ENCODE measurements at places on chromosomes 4 and X.

GRCh38 chr4:128665514-128665913 is 144.0 kb upstream of the JADE1 start:
- DNase-seq, result no peak

DNA sequence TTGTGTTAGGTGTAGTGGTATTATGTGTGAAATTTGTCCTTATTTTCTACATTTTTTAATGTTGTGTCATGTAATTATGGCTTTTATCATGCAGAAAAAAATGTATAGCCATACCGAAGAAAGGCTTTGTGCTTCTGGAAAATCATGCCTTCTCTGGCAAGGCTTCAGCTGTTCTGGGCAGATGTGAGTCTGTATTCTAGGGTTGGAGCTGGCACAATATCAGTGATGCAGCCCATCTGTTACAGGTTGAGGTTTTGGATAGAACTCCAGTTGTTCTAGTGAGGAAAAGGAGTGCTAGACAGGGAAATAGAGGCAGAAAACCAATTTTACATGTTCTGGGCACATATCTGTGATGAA is 44.8 kb upstream of the PRSS12 start:
- no peak for DNase-seq

- no peak for DNase-seq
These were observed 6.2 kb downstream of the CXCL1 start for GRCh38 chr4:73875401-73875800.

DNA sequence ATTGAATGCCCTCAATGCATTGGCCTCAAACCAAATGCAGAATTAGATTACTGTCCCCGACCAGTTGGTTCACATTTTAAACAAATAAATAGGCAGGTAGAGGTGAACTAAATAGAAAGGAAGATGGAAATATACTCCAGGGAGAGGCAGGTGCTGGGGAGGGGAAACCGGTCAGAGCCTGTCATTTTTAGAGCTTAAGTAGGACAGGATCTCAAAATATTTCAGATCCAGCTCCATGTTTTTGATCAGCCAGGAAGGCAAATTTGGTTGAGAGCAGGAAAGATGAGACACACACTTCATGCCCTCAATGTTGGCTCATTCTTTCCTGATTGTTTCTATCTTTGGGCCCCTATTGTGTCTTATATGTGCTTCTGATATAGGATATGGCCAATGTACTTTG is 206.7 kb downstream of the SHROOM3 start:
- DNase-seq, result no peak

- DNase-seq, result no peak
These were observed 2.0 kb upstream of the ARX start for GRCh38 chrX:25017667-25018247.

DNA sequence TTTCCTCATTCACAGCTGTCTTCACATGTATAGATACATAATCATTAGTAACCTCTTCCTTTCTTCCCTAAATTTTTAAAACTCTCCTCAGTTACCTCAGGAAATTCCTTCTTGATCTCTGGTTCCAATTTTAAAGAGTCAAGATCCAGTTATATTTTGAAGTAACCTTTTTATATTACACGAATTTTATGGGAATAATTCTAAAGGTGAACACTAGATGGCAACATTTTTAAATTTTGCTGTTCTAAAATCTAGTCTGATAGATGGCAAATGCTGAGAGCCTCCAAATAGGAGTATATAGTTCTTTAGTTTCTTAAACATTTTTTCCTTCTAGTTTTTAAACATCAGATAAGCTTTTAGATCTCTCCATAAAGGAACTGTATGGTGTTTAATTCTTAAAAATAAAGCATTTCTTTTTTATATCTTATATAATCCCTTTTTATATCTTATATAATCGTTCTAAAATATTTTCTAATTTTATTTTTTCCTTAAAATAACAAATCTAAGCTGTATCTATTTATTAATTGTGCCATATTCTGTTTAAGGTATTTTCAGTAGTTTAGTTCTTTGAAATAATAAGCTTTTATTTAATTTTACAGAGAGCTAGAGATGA is 37.9 kb upstream of the PAPSS1 start:
- peak; percentile 74 for DNase-seq

GRCh38 chr4:149203256-149204001 is 612.2 kb downstream of the IQCM start:
- DNase-seq, result no peak

GRCh38 chrX:1074172-1074571 is 138.3 kb downstream of the CRLF2 start:
- no peak for DNase-seq

- no peak for DNase-seq
These were observed 3.4 kb downstream of the KLHL15 start for GRCh38 chrX:24023544-24023943.

DNA sequence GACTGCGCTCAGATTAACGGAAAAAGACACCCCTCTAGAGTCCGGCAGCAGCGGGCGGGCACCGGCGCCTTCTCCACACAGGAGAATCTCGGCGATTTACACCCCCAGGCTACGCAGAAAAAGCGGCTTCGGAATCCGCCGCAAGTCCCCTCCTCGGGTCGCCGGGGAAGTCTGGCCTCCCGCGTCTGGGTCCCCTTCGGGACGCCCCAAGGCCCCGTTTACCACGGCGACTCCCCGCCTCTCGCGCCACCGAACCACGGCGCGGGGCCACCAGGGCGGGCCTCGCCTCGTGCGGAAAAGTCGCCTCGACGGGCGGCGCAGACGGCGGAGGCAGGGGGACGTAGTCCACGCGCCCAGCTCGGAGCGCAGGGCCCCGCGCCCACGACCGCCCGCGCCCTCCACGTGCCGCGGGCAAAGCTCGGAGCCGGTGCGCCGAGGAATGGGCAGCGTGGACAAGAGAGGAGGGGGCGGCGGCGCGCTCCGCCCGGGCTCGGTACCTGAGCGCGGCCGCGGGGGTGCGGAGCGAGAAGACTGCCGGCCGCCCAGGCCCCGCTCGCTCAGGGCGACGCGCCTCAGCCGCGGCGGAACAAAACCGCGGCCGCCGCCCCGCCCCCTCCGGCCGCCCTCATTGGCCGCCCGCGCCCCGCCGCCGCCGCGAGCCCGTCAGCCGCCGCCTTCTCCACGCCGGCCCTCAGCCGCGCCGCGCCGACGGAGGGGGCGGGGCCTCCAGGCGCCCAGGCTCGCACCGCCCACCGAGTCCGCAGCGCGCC is at the start of gene FAM53A:
TSS of gene FAM53A (minus strand) at position 578 of the 770 bp plus-strand sequence. CDS start 15,572 bp downstream, outside the sequence.
- peak; percentile 86 for DNase-seq

GRCh38 chr4:181637186-181638105 is 605.8 kb upstream of the TENM3 start:
- DNase-seq, result no peak

GRCh38 chr4:5618051-5618960 is 90.1 kb downstream of the EVC2 start:
- no peak for DNase-seq

DNA sequence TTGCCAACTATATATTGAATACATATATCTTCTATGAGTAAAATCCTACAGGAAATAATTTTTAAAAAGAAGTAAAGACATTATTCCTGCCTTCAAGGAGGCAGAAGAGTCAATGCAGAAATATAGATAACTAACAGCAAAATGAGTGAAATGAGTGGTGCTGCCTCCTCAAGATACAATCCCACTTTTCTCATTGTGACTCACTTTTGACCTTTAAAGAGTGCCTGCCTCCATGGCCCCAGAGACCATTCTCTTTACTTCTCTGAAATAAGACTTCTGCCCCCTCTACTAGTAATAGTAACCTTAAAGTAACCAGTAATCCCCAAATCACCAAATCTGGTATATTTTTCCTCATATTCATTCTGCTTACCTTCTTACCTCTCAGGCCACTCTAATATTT is 15.5 kb downstream of the SLC10A7 start:
- no peak for DNase-seq

DNA sequence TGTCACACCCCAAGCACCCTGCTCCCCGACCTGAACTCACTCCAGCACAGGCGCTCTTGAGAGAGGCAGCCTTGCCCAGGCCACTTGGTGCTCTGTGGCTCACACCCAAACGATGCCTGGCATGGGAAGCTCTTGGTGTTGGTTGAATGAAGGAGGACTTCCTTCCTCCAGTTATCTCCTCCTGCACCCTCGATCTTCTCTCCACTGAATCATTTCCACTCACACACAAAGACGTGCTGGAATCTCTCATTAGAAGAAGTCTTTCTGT is 90.5 kb upstream of the TRIM2 start:
- DNase-seq, result no peak

GRCh38 chrX:10989386-10989785 is 121.7 kb upstream of the HCCS start:
- no peak for DNase-seq

- DNase-seq, result peak; percentile 56
These were observed 7.0 kb downstream of the LRCH2 start for GRCh38 chrX:115226929-115227328.

- peak; percentile 37 for DNase-seq
These were observed 85.3 kb upstream of the RBPJ start for GRCh38 chr4:26235500-26235899.

DNA sequence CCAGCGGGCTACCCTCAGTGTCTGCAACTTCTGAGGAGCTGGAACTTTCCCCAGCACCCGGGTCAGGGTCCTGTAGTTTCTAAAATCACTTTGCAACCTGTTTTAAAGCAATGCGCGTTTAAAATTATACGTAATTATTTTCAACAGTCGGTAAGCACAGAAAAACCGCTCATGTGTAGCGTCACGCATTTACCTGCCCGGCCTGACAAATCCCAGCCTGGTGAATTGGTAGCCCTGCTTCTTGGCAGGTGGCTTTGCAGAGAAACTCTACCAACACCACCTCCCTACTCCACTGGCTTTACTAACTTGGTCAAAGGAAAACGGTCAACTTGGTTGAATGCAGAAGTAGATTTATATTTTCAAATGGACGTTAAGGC is 640 bp downstream of the BANK1 start:
- DNase-seq, result no peak

GRCh38 chr4:139295206-139295941 is 5.9 kb upstream of the NAA15 start:
- peak; percentile 95 for DNase-seq

DNA sequence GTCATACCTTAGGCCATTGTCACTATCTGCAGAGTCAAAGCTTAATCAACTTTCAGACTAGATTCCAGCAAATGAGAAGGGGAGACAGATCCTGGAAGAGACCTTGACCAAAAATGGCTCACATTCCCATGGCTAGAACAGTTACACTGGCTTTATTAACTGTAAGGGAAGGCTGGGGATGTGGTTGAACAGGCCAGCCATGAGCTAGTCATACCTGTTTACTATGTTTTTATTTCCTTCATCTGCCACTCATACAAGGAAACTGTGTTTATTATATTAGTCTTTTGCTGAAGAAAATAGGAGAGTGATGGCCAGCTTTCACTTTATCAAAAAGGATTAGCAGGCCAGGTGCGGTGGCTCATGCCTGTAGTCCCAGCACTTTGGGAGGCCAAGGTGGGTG is 319.7 kb downstream of the RAPGEF2 start:
- DNase-seq, result no peak

- DNase-seq, result no peak
These were observed 46.5 kb downstream of the NEIL3 start for GRCh38 chr4:177356206-177356605.

DNA sequence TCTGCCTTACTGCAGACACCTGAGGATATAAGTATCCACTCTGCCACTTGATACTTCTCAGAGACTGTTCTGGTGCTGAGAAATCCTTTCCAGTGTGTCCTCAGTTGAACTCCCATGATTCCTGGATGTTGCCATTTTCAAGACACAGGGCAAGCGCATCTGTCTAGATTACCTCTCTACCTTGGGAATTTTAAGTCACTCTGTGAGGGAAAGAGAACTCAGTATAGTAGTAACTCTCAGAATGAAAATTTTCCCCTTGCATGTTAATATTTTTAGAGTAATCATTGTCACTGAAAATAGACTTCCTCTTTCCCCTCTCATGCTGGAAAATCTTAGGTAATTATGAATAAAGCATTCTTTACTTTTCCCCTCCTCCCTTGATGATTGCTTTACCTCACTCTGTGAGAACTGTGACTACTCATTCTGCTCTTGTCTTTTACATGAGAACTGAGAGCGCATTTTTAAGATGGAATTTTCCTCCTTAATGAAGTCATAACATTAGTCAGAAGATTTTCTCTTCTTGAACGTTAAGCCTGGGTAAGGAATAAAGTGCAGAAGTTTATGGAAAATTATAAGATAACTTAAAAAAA is 45.0 kb downstream of the TET2 start:
- DNase-seq, result no peak

DNA sequence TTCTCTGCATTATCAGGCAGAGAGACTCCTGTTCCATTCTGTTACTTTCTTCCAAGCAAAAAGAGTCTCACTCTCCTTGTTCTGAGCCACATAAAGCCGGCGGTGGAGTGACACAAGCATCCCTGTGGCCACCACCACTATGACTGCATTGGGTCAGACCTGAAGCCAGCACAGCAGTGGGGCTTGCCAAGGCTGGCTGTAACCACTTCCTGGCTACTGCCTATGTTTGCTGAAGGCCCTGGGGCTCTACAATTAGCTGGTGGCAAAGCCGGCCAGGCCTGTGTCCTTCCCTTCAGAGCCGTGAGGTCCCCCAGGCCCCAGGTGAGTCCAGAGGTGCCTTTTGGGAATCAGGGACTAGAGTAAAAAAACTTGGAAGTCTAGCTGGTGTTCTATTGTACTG is 31.8 kb downstream of the PLAC8 start:
- DNase-seq, result no peak

- DNase-seq, result no peak
These were observed 47.0 kb downstream of the SOD3 start for GRCh38 chr4:24842356-24842755.

GRCh38 chr4:169791527-169792156 is 33.9 kb upstream of the HPF1 start:
- peak; percentile 80 for DNase-seq

GRCh38 chr4:6355052-6355451 is 85.4 kb downstream of the WFS1 start:
- DNase-seq, result no peak

- no peak for DNase-seq
These were observed 64.1 kb upstream of the NKX1-1 start for GRCh38 chr4:1470393-1470670.

DNA sequence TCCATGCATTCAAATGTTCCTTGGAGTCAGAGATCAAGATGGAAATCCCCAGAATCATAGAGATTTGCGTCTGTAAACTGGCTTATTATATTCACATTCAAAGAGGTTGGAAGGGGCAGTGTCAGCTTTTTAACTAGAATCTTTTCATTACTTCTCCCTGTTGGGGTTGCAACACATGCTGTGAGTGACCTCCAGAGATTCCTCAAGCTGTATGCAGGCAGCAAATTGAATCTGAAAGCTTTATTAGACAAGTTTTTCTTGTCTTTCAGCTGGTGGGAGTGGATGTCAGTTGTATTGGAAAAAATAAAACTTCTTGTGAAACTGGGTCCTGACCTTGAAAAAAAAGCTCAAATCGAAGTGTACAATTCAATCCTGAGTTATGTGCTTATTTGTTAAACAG is 736.5 kb upstream of the FTHL17 start:
- no peak for DNase-seq

DNA sequence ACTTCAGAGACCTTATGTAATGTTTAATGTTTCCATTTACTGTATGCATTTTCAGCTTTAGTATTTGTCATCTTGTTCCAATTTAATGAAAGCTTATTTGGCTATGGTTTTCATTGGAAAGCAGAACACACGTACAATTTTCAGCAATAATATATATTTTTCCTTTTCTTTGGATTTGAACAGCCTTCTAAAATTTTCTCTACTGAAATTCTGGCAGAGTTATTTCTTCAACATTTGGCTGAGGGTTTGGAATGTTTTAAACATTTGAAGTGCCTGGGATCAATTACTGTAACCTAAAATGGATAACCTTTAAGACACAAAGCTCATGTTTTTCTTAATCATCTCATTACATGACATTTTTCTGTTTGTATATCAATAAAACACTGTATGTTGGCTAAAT is 156.9 kb downstream of the TENM3 start:
- no peak for DNase-seq

GRCh38 chrX:119359618-119360382 is 39.3 kb upstream of the SLC25A43 start:
- DNase-seq, result no peak

- DNase-seq, result no peak
These were observed 105.3 kb downstream of the SPCS3 start for GRCh38 chr4:176425035-176425434.

Measured in RKO (cell line).